Heart left ventricle (tissue), 16 donors: ENCODE measurements at places on chromosomes 4 and X. TPM values are rescaled to one million over a fixed set of nuclear protein-coding genes. Genes with fewer than 3 reads are reported as not detected.

- no peak overlapping the region for H3K4me3 ChIP-seq
- H3K27ac ChIP-seq = no peak overlapping the region
- no peaks in the 10 kb centered on the region for H3K36me3 ChIP-seq
Measured at GRCh38 chrX:149715468-149715867, 3.6 kb downstream of the MAGEA11 start.

DNA sequence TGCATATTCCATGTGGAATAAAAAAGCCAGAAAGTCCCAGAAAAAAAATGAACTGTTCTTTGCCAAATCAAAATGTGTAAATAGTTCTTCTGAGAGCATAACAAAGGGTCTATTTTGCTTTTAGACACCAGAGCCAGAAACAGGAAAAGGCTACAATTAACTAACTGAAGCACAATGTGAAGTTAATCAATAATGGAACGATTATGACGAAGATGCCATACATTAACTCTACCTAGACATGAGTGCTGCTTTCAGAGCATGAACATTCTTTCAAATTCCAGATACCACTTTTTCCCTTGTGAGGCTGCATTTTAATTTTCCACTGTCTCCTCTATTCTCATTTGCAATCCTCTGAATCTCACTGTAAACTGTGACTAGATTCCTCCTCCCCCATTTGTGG lies 48.7 kb upstream of the PHOX2B start:
- H3K27me3 ChIP-seq = no peaks in the 10 kb centered on the region
- no peak overlapping the region for H3K4me3 ChIP-seq
- no peak for DNase-seq
- no peaks in the 10 kb centered on the region for H3K4me1 ChIP-seq

DNA sequence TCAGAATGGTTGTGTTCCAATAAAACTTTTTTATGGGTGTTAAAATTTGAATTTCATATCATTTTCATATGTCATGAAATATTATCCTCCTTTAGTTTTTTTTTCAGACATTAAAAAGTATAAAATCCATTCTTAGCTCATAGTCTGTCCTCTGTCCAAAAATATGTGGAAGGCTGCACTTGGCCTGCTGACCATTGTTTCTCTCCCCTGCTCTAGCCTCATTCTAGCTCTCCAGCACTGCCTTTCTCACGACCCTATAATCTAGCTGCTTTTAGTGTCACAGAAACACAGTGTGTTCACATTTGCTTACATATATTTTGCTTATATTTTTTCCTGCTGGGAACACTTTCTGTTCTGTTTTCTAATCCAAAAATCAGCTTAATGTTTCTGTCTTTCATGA lies 165.0 kb upstream of the ANK2 start:
- no peak overlapping the region for H3K27ac ChIP-seq
- no peaks in the 10 kb centered on the region for H3K4me1 ChIP-seq
- H3K36me3 ChIP-seq = no peaks in the 10 kb centered on the region
- H3K27me3 ChIP-seq = no peaks in the 10 kb centered on the region
- no peak for DNase-seq

The TGIF2LX gene
- total RNA-seq = not detected
